ENCODE measurements at places on chromosomes 4 and X.

GRCh38 chr4:48931459-48931858 is 24.9 kb upstream of the OCIAD2 start:
- DNase-seq, result no peak

- DNase-seq, result no peak
Observed at GRCh38 chr4:59608466-59608865, 1591.7 kb upstream of the ADGRL3 start.

DNA sequence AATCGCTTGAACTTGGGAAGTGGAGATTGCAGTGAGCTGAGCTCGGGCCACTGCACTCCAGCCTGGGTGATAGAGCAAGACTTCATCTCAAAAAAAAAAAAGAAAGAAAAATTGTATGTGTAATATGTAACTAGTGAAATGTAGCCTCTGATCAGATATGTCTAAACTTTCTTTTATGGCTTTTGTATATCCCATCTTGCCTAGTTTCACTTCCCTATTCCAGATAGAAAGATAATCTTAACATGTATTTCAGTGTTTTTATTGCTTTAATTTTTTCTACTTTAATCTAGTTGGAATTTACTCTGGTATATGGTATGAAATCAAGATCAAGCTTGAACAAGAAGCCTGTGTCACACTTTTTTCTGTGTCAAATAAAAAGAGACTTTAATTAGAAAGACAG is 1.9 kb upstream of the ZNF41 start:
- no peak for DNase-seq

DNA sequence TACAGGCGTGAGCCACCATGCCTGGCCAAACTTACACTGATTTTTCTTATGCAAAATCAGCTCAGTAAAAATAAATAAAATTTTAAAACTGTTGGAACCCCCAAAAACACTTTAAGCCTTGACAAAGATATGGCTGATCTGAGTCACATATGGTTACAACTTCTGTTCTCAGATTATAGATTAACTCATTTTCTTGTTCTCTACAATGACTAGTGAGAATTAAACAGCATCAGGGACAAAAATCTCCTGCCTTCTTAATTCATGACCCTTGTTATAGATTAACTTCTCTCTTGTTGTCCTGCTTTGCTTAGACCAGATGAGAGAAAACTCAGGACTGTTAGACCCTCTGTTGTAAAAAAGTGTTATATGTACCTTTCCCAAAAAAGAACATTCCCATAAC is 24.2 kb upstream of the EXOC1L start:
- DNase-seq, result no peak

- DNase-seq, result no peak
Observed at GRCh38 chr4:166538491-166539005, 665.5 kb downstream of the TLL1 start.

DNA sequence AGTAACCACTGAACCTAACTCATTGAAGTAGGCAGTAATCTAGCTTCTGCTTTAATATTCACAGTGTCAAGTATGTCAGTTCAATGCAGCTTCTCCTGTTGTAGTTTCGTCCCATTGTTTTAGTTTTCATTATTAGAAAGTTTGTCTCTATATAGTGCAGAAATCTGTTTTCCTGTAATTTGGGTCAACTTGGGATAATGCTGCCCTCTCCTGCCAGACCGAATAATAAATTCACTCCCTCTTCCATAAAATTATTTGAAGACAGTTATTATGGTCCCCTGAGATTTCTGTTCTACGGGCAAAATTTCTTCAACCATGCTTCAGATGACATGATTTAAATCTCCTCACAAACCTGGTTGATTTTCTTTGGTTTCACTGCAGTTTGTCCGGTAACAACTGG is 4.6 kb upstream of the LUZP4 start:
- DNase-seq, result no peak

DNA sequence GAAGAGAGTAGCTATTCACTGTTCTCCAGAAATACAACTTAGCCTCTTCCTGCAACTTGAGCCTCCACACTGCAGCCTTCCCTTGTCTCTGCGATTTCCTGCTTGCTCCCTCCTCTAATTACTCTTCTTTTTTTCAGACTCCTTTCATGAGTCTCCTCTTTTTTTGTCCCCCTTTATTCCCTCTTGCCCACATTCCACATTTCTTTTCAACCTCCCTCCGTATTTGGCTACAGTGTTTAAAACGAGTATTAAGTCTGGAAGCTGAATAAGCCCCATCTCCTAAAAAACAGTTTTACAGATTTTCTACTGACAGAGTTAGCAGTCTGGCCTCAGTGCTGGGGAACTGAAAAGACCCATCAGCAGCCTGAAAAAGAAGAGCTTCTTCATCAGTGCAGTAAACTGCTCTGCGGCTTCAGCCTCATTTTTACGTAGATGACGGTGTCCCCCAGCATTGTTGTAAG is 141.5 kb downstream of the TENM3 start:
- no peak for DNase-seq

- DNase-seq, result no peak
Observed at GRCh38 chr4:146275370-146275769, 61.0 kb downstream of the REELD1 start.

- no peak for DNase-seq
Observed at GRCh38 chr4:612052-612748, 13.2 kb upstream of the PDE6B start.

DNA sequence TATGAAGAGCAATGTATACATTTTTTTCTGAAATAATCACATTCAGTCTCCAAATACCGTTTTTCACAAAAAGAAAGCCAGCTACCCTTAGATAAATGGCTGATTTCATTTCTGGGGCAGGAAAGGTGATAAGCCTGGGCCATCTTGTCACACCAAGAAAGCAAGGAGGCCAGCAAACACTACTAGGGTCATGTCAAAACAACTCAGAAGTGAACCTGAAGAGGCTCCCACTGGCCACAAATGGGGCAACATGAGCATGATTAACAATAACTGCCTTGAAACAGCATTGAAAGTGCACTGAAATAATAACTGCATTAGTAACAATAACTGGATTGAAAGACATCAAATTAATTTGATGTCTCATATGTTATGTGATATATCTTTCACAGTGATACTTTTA is 39.3 kb downstream of the SH3KBP1 start:
- DNase-seq, result no peak

DNA sequence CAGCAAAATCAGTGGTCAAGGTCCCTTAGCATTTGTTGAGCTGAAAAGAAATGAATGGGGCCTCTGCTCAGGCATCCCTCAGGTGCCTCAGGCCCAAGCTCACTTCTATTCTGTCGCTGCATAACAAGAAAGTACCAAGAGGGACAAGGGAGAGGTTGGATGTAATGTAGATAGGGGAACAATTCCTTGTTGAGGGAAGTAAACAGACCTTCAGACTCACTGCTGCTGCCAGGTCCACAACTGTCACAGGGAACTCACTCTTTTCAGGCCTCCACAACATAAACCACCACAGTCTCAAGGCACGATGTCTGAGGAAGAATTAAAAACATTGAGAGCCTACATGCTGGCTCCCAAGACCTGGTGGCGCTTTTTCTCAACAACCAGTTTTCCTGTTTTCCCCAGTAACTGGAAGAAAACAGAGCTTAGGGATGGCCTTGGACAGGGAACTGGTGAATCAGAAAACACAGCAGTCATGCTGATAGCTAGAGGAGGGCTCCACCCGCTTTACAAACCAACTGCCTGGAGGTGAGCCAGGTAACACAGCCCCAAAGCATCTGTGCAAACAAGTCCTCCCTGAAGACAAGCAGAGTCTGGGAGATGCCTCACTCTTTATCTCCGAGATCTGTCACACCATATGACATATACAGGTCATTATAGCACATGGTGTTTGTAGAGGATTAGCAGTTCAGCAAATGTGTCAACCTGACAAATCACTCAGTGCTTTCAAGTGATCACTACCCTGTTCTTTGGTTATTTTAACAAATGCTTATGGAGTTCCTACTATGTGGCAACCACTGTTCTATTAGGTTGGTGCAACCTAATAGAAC is 14.3 kb upstream of the AWAT1 start:
- DNase-seq, result peak; percentile 76

- no peak for DNase-seq
Observed at GRCh38 chrX:115214151-115214550, 19.7 kb downstream of the LRCH2 start.

- no peak for DNase-seq
Observed at GRCh38 chrX:9337046-9337445, 127.8 kb upstream of the TBL1X start.

DNA sequence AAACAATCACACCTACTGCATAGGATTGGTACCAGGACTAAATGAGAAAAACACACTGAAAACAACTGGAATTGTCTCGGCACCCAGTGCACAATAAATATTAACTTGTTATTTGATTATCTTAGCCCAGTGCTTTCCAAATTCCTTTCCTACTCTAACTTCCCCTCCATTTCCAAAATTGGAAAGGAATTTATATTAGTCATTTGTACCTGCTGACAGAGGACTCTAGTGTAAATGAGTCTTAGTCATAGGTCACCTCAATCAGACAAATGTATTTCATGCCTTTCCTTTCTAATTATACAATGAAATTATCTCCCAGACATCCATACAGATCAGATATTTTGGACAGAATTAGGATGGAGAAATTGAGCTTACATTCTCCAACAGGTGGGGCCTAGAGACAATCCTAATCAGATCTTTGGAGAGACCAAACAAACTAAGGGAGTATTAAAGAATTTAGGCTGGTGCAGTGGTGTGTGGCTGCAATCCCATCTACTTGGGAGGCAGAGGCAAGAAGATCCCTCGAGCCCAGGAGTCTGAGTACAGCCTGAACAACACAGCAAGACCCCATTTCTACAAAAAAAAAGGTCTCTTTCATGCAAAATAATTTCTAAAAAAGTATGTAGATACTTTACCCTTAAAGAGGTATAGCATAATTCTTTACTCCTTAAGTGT is 10.1 kb downstream of the SH3D19 start:
- DNase-seq, result peak; percentile 36

GRCh38 chr4:26204249-26204825 is 116.5 kb upstream of the RBPJ start:
- no peak for DNase-seq

- DNase-seq, result no peak
Observed at GRCh38 chrX:49270249-49270921, 792 bp downstream of the PPP1R3F start.

DNA sequence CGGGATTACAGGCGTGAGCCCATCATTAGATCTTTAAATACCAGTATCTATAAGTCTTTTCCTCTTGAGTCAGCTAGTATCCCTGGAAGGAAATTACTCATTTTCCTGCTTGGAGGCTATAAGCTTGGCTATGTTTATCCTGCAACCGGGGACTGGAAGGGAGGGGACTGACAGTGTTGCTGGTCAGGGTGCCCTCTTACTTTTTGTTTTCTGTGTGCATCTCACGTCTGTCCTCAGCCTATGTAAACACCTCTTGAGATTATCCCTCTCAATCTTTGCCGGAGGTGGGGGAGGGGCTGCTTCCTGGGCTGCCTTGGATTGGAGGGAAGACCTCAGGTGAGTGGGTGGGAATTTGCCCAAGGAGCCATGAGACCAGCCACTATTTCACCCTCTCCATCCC is 37.0 kb downstream of the HTT start:
- no peak for DNase-seq

DNA sequence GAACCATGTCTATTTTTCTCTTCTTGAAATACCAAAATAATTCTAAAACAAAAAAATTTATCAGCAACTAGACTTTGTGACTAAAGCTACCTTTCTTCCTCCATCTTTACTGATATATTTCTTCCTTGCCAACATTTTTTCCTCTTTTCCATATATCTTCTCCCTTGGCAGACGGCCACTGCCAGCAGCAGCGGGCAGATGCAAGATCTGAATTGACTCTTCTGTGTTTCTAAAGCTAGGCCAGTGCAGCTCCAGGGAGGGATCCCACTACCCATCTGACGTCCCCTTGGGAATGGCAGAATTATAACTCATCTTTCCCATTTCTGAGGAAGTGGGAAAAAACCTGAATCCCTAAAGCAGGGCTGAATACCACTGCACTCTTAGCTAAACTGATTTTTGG is 206.4 kb downstream of the NR3C2 start:
- no peak for DNase-seq

- DNase-seq, result no peak
Observed at GRCh38 chr4:11773798-11774197, 345.1 kb upstream of the HS3ST1 start.

DNA sequence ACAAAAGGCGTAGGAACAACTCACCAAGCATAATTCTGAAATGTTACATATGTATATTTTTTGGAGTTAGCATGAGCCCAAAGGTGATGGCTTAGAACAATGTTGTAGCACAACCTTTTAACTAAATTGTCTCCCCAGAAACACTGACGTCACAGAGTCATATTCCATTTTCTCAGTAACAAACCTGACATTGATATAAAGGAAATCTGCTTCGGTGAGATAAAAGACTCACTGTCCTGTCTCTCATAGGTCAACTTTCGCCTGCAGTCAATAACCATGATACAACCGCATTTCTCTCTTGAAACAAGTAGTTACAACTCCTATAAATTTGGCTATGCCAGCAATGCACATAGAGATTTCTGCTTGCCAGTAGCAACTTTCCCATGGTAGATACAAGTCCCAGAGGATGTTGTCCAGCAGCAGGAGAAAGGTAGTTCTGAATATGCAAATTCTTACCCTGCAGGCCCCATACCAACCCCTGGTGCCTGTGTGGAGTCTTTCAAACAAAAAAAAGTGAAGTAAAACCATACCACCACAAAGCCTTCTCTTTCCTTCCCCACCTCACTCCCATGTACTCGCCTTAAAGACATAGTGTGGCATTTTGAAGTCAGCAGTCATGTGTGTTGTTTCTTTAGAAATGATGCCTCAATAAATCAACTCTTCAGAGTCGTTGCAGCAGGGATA is 47.9 kb downstream of the MTM1 start:
- no peak for DNase-seq

- DNase-seq, result no peak
Observed at GRCh38 chr4:93960450-93960849, 131.9 kb downstream of the ATOH1 start.

GRCh38 chrX:39492497-39493162 is 605.1 kb downstream of the BCOR start:
- DNase-seq, result no peak

- DNase-seq, result no peak
Observed at GRCh38 chr4:149754526-149754925, 61.1 kb downstream of the IQCM start.

GRCh38 chr4:168920441-168921065 is 89.5 kb downstream of the CBR4 start:
- no peak for DNase-seq

GRCh38 chr4:129929052-129929451 is 833.1 kb downstream of the C4orf33 start:
- no peak for DNase-seq

DNA sequence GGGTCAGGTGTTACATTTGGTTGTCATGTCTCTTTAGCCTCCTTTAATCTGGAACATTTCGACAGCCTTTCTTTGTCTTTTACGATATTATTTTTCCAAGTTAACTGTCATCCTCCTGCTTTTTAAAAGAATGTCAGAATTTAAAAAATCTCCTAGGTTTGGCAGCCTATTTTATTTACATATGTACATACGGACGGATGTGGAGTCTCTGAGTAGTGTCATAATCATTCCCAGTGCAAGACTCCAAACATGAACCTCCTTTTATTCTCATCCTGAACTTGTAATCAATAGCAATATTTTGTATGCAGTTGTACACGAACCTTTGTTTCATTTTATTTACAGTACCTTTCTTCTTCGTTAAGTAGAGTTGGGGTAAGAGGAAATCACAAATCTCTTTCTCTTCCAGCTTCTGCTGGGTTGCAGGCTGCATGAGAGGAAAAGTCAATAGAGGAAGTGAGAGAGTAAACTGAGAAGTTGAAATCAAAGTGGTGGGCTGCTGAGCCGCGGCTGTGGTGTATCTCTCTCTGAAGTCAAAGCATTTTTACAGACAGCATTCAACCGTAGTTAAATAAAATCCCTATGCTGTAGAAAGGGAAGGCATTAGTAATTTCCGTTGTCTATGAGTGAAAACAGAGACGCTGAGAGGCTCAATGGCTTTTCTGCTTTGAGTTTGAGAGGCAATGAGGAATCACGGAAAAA is 53.9 kb upstream of the RPS6KA3 start:
- no peak for DNase-seq

Measured in Caki2 (cell line).